ENCODE measurements at places on chromosomes 7 and 10. TPM values are rescaled to one million over a fixed set of nuclear protein-coding genes. Genes with fewer than 3 reads are reported as not detected.

Gene FFAR4
- 2.1 TPM for total RNA-seq

Gene AKR1D1
- not detected for total RNA-seq

Gene SGPL1
- 60.6 TPM for total RNA-seq

Gene PLXNA4
- total RNA-seq = 2.8 TPM

DNA sequence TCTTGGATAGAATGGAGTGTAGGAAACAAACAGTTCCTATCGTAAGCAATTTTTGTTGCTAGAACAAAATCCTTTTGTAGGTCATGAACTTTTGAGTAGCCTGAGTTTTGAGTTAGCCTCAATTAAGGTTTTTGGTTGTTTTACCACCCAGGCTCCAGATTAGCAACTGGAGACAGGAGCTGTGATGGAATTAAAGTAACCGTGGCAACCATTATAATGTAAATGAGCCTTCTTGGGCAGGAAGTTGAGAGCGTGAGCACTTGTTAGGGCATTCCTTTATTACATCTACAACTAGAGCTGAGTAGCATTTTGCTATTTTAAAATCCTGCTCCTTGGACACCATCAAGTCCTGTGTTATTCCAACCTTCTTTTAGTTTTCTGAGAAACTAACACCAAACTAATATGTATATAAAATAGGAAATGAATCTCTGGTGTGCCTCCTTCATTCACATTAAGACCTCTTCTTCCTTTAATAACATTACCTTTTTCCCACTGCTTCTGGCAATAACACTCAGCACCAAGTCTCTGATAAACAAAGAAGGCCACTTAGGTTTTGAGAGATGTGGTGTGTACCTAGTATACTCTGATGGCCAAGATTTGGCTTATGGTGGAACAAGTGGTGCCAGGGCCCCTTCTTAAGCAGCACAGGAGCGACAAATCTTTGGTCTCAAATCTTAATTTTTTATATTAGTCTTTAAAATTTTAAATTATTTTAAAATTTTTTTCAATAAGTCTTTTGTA, 34.0 kb downstream of the AHCYL2 start:
- H3K27ac ChIP-seq = no peak overlapping the region
- no peaks in the 10 kb centered on the region for H3K36me3 ChIP-seq
- H3K4me1 ChIP-seq = no peaks in the 10 kb centered on the region
- H3K27me3 ChIP-seq = no peaks in the 10 kb centered on the region
- no peak for DNase-seq

- H3K27ac ChIP-seq = no peak overlapping the region
- H3K27me3 ChIP-seq = peaks cover 67% of the 10 kb centered on the region
- no peaks in the 10 kb centered on the region for H3K36me3 ChIP-seq
- DNase-seq = no peak
- H3K4me1 ChIP-seq = no peaks in the 10 kb centered on the region
- no peak overlapping the region for H3K4me3 ChIP-seq
These were observed 1.5 kb upstream of the HTR7 start for GRCh38 chr10:90859321-90859751.

- H3K36me3 ChIP-seq = no peaks in the 10 kb centered on the region
- H3K4me1 ChIP-seq = no peaks in the 10 kb centered on the region
- no peak for DNase-seq
- H3K27me3 ChIP-seq = no peaks in the 10 kb centered on the region
- no peak overlapping the region for H3K27ac ChIP-seq
These were observed 227.6 kb downstream of the HPSE2 start for GRCh38 chr10:99008054-99008453.

DNA sequence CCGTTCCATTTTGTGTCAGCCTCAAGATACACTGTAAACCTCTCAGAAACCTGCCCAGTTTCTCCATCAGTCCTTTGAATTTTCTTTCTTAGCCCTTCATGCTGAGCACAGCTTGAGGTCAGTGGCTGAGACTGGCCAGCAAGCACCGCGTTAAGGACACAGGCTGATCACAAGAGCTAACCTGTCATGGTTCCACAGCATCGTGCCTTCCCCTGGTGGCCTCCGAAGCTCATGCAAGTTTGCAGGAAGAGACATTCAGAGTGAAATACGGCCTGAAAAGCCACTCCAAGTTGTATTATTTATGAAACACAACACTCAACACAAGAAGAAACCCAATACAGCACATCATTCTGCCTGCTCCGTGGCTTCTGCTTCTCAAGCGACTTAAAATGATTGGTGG, 57.0 kb upstream of the PFKP start:
- no peaks in the 10 kb centered on the region for H3K36me3 ChIP-seq
- H3K4me1 ChIP-seq = no peaks in the 10 kb centered on the region
- H3K27ac ChIP-seq = no peak overlapping the region

GRCh38 chr10:37794305-37794976, 63.0 kb downstream of the ZNF248 start:
- H3K27me3 ChIP-seq = no peaks in the 10 kb centered on the region
- no peak overlapping the region for H3K27ac ChIP-seq
- H3K4me1 ChIP-seq = no peaks in the 10 kb centered on the region
- no peak overlapping the region for H3K4me3 ChIP-seq
- H3K36me3 ChIP-seq = no peaks in the 10 kb centered on the region
- DNase-seq = no peak

- peaks cover 2% of the 10 kb centered on the region for H3K4me1 ChIP-seq
- peak; percentile 64 for DNase-seq
- H3K27me3 ChIP-seq = no peaks in the 10 kb centered on the region
- H3K36me3 ChIP-seq = no peaks in the 10 kb centered on the region
- no peak overlapping the region for H3K27ac ChIP-seq
These were observed 30.0 kb upstream of the MSRB2 start for GRCh38 chr10:23065181-23065948.

Measured in left lung (tissue), 14 donors.